GM12865 (cell line): ENCODE measurements at places on chromosomes 3 and 15.
A peak's percentile ranks its signal among the peaks of the same experiment; 100 is the strongest.

GRCh38 chr15:63729115-63729884 is 104.4 kb downstream of the HERC1 start:
- DNase-seq, result no peak

GRCh38 chr3:171407759-171408158 is 52.4 kb downstream of the TNIK start:
- no peak for DNase-seq

GRCh38 chr3:194497799-194498575 is 11.2 kb upstream of the ATP13A3 start:
- DNase-seq, result peak; percentile 60

DNA sequence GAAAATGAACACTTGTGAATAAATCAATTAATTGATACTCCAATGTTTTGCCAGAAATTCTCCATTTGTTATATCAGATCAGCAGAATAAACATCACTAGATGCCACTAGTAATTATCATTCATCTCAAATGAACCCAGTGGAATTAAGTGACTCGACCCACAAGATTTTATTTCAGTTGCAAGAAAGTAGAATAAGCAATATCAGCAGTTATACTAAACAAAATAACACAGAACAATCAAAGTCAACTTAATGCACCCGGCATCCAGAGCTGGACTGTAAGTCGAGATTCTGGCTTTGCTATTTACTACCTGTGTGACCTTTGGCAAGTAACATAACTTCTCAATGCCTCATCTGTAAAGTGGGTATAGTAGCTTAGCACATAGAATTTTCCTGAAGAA is 256.5 kb downstream of the MEIS2 start:
- no peak for DNase-seq

DNA sequence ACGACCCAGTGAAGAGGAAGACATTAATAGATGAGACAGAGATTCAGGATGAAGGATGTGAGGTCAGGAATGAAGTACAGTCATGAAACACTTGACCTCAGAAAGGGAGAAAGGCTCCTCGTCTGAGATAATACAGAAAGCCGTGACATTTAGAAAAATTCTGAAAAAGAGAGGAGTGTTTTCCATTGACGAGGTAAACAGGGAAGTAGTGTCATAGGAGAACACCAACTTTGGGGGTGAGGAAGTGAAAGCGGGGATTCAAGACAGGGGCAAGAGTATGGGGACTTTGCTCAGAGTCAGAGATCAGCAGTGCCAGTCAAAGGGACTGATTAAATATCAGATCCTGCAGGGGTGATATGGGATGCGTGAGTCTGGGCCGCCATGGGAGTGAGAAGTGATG is 160.9 kb downstream of the PLCL2 start:
- no peak for DNase-seq

GRCh38 chr3:185172086-185173049 is 19.5 kb upstream of the C3orf70 start:
- DNase-seq, result no peak

- DNase-seq, result no peak
These were observed 83.0 kb upstream of the LMOD3 start for GRCh38 chr3:69205385-69205784.

DNA sequence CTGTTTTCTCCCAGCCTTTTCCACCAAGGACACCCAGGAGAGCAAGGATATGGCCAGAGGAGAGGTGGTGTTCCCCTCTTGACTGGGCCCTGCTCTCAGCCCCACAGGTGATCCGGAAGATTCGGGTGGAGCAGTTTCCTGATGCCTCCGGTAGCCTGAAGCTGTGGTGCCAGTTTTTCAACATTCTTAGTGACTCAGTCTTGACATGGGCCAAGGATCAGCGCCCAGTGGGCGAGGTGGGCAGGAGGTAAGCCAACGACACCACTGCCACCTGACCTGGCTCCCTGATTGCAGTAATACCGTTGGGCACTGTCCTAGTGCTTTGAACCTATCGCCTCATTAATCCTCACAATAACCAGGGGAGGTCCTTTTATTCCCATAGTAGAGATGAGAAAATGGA is 25.3 kb upstream of the SLC28A1 start:
- DNase-seq, result no peak

- DNase-seq, result peak; percentile 68
These were observed 21.9 kb downstream of the HCN4 start for GRCh38 chr15:73346735-73347312.

DNA sequence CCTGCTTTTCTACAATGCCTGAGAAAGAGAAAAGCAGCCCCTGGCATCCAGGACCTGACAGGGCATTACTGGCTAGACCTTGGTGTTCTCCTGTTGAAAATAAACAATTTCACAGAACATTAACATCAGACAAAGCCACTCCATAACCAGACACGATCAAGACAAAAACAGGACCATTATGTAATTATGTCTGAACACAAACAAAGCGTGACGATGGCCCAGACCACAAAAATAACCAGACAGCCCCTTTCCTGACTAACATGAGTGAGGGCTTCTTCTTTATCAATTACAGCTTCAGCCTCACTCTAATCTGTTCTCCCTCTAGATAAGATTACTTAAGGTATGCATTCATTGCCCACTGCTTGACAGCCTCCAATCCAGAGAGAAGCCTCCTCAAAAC is 172.7 kb upstream of the LMCD1 start:
- no peak for DNase-seq

DNA sequence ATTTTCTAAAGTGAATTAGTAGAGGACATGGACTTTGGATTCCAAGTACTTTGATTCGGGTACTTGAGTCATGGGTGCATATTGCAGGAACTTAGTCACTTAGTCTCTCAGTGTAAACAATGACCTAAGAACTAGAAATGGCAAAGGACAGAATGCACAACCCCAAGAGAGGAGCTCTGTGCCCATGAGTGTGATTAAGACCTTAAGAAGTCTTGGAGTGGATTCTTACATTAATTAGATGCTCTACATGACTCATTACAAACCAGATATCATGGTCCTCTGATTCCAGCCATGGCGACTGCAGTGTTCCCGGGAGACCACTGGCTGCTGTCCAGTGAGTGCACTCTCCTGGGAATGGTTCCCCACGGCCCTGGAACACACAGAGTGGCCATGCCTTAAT is 251.5 kb downstream of the GABRG3 start:
- DNase-seq, result no peak

GRCh38 chr15:93826790-93827189 is 404.6 kb upstream of the MCTP2 start:
- DNase-seq, result no peak

GRCh38 chr15:72197460-72198355 is at the start of gene GRAMD2A:
TSS of gene GRAMD2A (minus strand) at chr15:72197787.
- peak; percentile 34 for DNase-seq

- no peak for DNase-seq
These were observed 6.4 kb upstream of the ISL2 start for GRCh38 chr15:76330080-76330680.

GRCh38 chr15:90946538-90946937 is 8.1 kb upstream of the RCCD1 start:
- no peak for DNase-seq

DNA sequence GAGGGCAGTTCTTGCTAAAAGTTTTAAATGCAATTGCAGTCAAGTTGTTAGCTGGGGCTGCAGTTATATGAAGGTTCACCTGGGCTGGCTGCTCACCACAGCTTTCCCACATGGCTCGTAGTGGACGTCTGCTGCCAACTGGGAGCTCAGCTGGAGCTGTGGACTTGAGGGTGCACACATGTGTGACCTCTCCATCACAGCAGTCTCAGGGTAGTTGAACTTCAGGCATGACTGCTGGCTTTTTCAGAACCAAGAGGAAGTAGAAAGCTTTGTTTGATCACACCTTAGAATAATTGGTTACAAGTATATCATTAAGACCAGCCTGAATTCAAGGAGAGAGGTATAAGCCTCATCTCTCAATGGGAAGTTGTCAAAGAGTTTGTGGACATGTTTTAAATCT is 74.1 kb downstream of the CHL1 start:
- peak; percentile 16 for DNase-seq

DNA sequence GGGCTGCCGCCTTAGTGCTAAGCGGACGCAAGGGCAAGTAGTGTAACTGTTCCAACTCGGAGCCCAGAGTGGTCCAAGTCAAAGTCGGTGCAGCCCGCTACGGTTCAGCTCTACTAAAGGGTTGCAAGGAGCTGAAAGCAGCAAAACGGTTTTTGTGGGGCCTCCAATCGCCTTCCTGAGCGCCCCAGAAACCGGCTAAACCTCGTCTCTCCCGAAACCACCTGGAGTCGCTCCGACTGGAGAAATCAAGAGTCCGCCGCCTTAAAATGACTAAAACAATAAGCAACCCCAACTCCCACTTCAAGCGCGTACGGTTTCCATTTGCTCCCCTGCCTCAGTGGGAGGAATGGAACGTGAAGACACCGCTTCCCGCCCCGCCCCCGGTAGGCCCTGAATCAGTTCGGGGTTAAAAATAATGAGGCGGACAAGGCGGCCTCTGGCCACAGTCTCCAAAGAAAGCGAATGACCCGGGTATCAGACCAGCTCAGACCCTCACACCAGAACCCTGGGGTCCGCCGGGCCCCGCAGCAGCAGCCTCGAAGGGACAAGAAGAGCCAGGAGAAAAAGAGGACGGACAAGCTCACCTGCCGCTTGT is 401 bp downstream of the SEC11A start:
- DNase-seq, result peak; percentile 42

DNA sequence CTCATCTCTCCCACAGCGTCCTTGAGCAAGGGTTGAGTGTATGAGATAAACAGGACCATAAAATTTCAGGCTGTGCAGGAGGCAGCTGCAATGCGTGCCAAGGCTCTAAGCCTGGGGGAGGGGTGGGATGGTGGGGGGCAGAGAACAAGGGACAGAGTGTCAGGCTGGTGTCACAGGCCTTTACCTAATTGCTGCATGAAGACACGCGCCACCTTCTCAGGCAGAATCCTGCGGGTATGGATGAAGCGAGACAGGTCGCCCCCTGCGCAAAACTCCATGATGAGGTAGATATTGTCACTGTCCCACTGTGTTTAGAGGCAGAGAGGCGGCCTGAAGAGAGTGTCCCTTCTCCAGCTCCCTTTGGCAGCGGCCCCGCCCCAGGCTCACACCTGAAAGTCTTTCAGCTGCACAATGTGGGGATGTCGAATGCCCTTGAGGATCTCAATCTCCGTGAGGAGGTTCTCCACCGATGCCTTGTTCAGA is 1.0 kb downstream of the ULK3 start:
- DNase-seq, result no peak

DNA sequence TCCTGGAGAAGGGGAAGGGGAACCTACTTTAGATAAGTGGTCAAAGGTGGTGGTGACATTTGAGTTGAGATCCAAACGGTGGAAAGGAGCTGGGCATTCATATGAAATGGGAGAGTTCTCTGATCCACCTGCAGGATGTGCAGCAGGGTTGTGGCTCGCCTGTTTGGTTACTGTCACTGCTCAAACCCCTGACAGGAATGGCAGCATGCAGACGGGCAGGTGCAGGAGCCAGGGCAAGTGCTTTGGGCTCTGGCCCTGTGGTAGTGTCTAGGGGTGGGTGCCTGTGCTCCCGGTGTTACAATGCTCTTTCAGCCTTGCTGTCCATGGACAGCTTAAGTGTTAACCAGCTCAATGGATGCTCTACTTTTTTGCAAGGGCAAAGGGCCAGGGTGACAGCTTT is 18.5 kb downstream of the PAQR9 start:
- DNase-seq, result peak; percentile 20

DNA sequence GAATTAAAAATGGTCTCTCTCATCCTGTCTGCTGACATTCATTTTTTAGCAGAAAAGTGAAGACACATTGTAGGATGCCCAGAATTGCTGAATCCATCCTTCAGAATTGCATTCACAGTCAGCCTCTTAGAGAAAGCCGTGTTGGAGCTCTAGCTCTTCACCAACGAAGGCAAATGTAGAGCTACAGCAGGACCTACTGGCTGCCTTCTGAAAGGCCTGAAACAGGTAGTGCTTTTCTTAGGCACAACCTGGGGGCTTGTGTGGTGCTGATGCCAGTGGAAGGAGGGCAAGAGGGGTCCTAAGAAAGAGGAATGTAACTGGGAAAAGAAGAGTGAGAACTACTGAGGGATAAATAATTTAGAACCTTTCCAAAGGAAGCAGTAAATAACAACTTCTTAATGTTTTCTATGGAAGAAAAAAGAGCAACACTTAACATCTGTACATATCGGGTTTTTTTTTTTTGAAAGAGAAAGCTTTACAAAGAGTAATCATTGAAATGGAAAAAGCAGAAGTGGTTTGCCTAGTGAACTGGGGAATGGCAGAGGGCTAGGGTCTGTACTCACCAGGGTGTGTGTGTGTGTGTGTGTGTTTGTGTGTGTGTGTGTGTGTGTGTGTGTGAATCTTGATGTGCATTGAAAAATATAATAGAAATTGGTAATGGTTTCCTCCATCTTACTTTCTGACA is 297.8 kb downstream of the SATB1 start:
- DNase-seq, result peak; percentile 35

- DNase-seq, result no peak
These were observed 253.2 kb downstream of the ZPLD1 start for GRCh38 chr3:102687851-102688555.

DNA sequence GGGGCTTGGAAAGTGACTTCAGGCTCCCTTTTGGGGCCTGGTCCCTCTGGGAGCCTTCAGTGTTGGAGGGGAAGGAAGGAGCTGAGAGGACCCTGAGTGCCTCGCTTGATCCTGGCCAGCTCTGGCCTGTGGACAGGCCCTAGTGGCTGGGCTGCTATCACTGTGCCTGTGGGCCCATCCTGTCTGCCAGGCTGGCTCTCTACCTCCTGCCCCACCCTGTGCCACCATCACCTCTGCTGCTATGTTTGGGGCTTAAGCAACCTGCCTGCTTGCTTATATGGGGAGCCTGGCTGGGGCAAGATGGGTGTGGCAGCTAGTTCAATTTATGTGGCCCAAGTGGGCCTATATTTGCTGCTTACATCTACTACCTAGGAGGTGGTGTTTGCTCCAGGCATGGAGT is 7.1 kb downstream of the TEX264 start:
- no peak for DNase-seq

GRCh38 chr3:169846458-169847193 is 23.1 kb downstream of the LRRC31 start:
- DNase-seq, result peak; percentile 80

DNA sequence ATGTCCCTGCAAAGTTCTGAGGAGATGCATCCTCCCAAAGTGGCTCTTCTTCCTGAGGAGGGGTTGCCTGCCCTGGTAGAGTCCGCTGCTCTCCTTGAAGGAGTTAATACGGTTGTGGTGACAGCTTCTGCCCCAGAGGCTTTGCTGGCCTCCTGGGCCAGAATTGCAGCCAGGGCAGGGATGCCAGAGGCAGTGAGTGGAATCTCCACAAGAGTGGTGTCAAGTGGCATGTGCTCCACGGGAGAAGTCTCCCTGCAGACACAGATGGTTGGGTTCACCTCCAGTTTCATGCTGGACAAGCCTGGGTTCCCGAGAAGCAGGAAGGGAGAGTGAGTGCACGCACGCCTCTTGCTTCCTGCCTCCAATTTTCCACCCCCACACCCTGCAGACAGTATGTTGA is 105.5 kb downstream of the SLC25A26 start:
- no peak for DNase-seq

DNA sequence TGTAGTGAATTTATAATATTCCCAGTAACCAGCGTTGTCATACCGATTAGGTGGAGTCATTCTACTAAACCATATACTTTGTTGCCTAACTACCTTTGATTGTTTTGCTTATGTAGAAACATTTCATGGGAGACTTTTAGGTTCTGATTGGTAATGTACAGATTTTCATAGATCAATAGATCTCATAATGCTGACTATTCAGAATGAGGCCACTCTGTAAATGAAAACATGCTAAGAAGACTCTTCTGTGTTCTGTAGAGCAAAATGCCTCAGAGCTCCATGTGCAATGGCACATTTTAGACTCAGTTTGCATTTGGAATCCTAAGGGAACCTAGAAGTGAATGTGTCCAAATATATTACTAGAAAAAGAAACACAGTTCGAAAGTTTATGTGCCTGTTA is 20.0 kb downstream of the CBLB start:
- DNase-seq, result no peak

GRCh38 chr3:54776601-54777000 is 151.3 kb downstream of the LRTM1 start:
- DNase-seq, result no peak
